ENCODE measurements at places on chromosomes 3 and 15. TPM values are rescaled to one million over a fixed set of nuclear protein-coding genes. Genes with fewer than 3 reads are reported as not detected.

OIP5 gene
- 13.0 TPM for total RNA-seq

- H3K4me1 ChIP-seq: peaks cover 2% of the 10 kb centered on the region
- H3K4me3 ChIP-seq: no peak overlapping the region
- DNase-seq: no peak
These were observed 1040.1 kb upstream of the NR2F2 start for GRCh38 chr15:95290176-95290974.

DNA sequence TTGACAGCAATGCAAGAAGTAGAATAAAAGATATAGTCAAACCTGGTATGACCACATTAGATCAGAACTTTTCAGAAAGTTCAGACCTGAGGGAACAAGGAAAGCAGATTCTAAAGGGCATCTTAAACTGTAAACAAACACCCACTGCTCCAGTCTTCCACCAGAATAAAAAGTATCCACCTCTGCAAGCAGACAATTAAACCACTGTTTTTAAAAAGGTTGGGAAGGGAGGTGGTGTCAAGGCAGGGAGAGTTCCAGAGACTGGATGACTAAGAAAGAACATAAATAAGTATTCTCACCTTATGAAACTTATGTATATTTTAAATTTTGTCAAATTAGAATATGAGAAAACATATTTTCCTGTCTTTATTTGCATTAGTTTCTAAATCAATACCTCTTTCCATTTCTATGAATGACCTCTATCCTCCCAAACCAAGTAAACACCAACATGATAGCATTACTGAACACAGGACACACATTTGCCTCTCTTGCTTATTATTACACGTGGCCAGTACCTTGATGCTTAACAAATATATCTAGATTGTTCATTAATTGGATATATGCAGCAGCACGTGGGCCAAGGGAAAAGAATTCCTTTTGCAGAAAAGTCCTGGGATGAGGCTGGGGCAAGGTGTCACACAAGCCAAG is 31.6 kb downstream of the PIK3CB start:
- no peak for DNase-seq
- no peak overlapping the region for H3K27ac ChIP-seq
- no peaks in the 10 kb centered on the region for H3K27me3 ChIP-seq
- peaks cover 21% of the 10 kb centered on the region for H3K4me1 ChIP-seq
- H3K4me3 ChIP-seq: no peak overlapping the region

- H3K36me3 ChIP-seq: peaks cover 25% of the 10 kb centered on the region
- DNase-seq: no peak
- H3K27me3 ChIP-seq: no peaks in the 10 kb centered on the region
- no peak overlapping the region for H3K4me3 ChIP-seq
These were observed 19.0 kb downstream of the FAN1 start for GRCh38 chr15:30922480-30923311.

- H3K4me3 ChIP-seq: no peak overlapping the region
- H3K36me3 ChIP-seq: no peaks in the 10 kb centered on the region
- peaks cover 1% of the 10 kb centered on the region for H3K27me3 ChIP-seq
- no peaks in the 10 kb centered on the region for H3K4me1 ChIP-seq
- no peak for DNase-seq
These were observed 100.6 kb upstream of the ATP11B start for GRCh38 chr3:182692695-182693094.

- H3K36me3 ChIP-seq: peaks cover 10% of the 10 kb centered on the region
- no peak overlapping the region for H3K27ac ChIP-seq
- no peaks in the 10 kb centered on the region for H3K27me3 ChIP-seq
- H3K4me1 ChIP-seq: no peaks in the 10 kb centered on the region
- H3K4me3 ChIP-seq: no peak overlapping the region
These were observed 73.3 kb downstream of the CHCHD6 start for GRCh38 chr3:126777366-126777765.

- no peaks in the 10 kb centered on the region for H3K36me3 ChIP-seq
- no peak overlapping the region for H3K27ac ChIP-seq
- no peak overlapping the region for H3K4me3 ChIP-seq
- H3K4me1 ChIP-seq: no peaks in the 10 kb centered on the region
These were observed 157.2 kb upstream of the IL12A start for GRCh38 chr3:159831466-159831865.

NME9 gene
- total RNA-seq: 0.90 TPM

- peaks cover 3% of the 10 kb centered on the region for H3K27me3 ChIP-seq
- no peak overlapping the region for H3K27ac ChIP-seq
- H3K36me3 ChIP-seq: no peaks in the 10 kb centered on the region
- no peak overlapping the region for H3K4me3 ChIP-seq
- H3K4me1 ChIP-seq: no peaks in the 10 kb centered on the region
These were observed 176.5 kb downstream of the MEX3B start for GRCh38 chr15:81869161-81869954.

- no peaks in the 10 kb centered on the region for H3K27me3 ChIP-seq
- peaks cover 5% of the 10 kb centered on the region for H3K4me1 ChIP-seq
- no peaks in the 10 kb centered on the region for H3K36me3 ChIP-seq
- DNase-seq: no peak
These were observed 163.3 kb upstream of the MBNL1 start for GRCh38 chr3:152105446-152105845.

DNA sequence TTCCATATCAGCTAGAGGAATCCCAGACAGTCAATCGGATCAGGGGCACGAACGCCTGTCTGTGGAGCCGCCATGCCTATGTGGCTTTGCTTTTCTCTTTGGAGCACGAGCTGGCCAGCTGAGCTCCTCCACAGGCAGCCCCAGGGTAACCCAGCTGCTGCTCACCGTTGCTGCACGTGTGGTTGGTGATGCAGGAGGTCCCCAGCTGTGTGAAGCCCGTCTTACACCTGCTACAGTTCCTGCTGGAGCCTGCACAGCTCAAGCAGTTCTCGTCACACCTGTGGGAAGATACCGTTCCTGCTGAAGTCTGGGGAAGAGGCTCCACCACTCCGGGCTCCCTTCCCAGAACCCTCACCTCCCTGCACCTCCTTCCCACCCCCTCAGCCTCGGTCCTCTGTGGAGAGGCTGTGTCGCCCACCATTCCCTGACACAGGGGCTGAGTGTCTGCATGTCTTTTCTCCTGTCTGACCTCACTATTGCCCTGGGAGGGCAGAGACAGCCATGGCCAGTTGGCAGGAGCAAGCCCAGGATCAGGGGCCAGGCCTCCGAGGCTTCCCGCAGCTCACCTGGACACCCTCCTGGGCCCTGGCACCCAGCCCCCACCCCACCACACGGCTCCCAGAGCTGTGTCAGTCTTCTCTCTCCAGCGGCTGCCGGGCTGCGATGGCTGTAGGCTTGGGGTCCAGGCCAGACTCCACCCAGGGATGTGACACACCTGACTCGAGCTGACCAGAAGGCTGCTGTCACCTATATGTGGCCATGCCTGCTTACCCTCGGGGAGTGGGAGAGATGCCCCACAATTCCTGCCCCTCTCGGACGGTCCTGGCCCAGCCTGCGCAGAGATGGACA is 12.2 kb upstream of the SNRPA1 start:
- DNase-seq: peak; percentile 1
- H3K27me3 ChIP-seq: no peaks in the 10 kb centered on the region
- no peak overlapping the region for H3K4me3 ChIP-seq
- no peak overlapping the region for H3K27ac ChIP-seq

GRCh38 chr3:128864351-128864811 is 15.0 kb upstream of the ACAD9 start:
- H3K4me3 ChIP-seq: no peak overlapping the region
- H3K36me3 ChIP-seq: peaks cover 9% of the 10 kb centered on the region
- H3K4me1 ChIP-seq: no peaks in the 10 kb centered on the region
- no peak overlapping the region for H3K27ac ChIP-seq

Data from activated CD4-positive, alpha-beta memory T cell treated with anti-CD3 and anti-CD28 coated beads for 36 hours (primary cell).